Hematopoietic multipotent progenitor cell treated with erythropoietin and hydrocortisone succinate and interleukin-3 and kit ligand, for 6 days (in vitro differentiated cells): ENCODE measurements at places on chromosomes 3 and 15.

DNA sequence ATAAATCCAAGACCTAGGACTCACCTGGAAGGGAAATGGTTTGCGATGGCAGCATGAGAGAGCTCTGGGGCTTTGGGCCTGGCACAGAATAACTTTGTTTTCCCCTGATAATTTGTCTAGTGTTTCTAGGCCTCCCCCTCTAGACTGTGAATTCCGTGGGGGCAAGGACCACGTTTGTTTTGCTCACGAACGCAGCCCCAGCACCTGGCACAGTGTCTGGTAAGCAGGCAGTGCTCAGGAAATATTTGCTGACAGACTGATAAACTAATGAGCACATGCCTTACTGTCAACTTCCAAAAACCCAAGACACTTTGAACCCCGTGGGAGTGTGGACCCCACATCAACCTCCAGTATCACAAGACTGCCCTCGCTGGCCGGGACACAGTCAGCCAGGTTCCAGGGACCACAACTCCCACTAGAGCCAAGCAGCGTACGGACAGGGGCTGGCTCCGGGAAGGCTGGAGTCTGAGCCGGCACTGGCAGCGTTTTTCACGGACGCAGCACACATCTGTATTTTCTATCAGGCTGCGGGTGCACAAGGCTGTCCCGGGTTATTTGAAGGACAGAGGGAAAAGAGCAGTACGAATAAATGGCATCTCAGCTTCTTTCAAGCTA, 146.5 kb downstream of the XXYLT1 start:
- no peak for DNase-seq

GRCh38 chr3:24756101-24756888, 261.6 kb upstream of the THRB start:
- DNase-seq, result no peak

GRCh38 chr15:72493220-72493619, 19.1 kb downstream of the ARIH1 start:
- no peak for DNase-seq

DNA sequence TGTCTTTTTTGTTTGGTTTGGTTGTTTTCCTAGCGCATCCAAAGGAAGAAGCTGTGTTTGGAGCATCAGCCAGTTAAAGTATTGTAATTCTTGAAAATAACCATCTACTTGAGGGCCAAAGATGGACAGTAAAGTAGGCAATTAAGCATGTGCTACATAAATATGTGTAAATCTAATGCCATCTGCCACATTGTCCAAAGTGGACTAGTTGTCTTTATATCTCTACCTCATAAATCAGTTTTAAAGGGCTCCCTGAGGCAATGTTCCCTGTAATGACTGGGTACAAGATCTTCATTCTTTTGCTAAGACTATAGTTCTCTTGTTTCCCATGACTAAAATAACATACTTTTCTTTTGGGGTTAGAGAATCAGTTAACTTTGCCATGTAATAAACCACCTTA, 460.0 kb upstream of the RARB start:
- DNase-seq, result no peak

DNA sequence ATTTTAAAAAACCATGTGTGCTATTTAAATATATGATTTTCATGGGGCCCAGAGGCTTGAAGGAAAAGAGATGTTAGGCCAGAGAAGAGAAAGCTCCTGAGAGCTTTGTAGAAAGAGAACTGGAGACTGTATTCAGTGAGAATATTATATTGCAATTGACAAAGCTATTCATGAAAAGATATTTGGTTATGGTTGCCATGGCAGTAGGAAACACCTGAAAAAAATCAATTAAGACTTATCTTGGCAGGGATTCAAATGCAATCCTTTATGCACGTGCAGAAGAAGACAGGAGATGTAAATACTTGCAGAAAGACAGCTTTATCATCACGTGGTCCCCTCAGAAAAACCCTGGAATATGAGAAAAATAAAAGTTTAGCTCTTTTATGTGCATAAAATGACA, 636.0 kb upstream of the TBL1XR1 start:
- DNase-seq, result no peak

DNA sequence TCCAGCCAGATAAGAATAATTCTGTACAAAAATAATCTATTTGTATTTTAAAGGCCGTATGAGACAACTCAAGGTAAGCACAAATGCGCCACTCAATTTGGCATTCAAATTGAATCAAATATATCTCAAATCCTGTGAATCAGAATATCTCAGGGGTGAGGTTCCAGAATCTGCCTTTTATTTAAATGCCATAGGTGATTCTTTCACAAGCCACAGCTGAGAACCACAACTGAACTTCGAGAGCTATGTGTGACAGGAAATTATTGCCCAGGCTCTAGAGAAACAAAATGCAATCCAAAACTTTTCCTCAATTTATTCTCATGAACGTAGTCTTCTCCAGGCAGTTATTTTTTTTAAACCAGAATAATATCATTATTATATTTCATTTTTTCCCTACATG, 11.9 kb downstream of the ATP8B4 start:
- DNase-seq, result no peak

DNA sequence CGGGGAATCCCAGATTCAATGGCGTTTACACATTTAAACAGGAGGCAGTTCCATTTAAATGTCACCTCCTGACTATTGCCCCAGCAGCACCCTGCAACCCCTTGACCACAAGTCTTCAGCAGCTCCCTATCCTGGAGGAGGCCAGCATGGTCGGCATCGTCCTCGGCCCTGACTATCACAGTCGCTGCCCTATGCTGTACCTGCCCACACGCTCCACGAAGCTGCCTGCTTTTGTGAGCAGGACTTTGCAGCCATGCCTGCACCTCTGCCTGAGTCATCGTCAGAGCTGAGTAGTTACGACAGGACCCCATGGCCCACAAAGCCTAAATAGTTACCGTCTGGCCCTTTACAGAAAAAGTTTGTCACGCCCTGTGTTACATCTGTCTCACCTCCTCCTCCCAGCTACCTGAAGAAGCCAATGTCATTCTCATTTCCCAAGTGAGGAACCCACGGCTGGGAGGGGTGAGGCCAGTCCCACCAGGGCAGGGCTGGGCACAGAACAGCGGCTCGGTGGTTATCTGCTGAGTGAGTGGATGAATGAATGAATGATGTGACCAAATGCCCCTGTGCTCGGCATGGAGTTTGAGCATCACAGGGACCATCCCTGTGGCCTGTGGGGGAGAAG, 47.8 kb upstream of the IQSEC1 start:
- DNase-seq, result no peak

- DNase-seq, result no peak
Measured at GRCh38 chr15:71914092-71914491, 103.7 kb downstream of the NR2E3 start.

DNA sequence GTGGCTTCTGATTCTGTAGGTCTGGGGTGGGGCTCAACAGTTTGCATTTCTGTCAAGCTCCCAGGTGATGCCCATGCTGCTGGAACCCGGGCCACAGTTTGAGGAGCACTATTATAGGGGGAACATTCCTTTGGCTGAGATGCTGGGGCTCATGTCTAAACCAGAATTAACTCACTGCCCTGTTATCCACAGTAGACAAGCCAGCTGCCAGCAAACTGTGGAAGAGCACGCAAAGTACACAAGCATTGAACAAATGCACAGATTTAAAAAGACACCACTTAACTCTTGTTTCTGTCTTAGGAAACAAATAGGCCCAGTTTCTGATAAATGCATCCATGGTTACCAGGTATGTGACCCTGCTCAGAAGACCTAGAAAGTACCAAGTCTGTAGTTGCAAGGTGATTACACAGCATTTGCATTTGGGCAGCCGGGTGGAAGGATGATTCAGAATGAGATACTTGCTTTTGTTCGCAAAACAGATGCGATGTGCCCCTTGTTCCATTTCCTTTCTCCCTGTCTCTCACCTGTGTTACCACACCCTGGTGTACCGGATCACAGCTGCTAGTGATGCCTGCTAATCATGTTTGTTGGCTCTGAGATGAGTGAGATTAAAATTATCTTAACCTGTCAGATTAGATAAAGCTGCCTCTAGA, 12.4 kb downstream of the GYG1 start:
- DNase-seq, result no peak

DNA sequence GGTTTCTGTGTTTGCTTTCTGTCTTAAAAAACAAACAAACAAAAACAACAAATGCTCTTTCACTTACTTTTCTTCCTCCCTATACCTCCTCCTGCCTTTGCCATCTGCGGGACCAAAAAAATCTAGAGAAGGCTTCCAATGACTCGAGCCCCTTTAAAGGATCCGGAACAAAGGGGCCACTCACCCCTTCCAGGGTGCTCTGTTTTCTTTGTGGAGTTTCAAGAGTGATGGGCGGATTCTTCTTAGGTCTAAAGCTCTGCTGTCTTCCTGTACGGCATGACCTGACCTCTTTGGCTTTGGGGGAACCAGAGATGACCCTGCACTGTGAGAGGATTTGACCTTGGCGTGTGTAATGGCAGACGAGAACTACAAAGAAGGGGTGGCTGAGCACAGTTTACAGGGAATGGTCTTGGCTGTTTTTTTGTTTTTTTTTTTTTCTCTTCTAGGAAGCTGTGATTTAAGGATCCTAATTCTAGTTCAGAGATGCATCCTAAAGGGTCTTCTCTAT, 2.2 kb upstream of the MUC20 start:
- no peak for DNase-seq
